Putamen (tissue), 1 donor: ENCODE measurements at places on chromosomes 3 and 15.
A peak's percentile ranks its signal among the peaks of the same experiment; 100 is the strongest.

GRCh38 chr3:50153782-50154475 is 1.2 kb upstream of the SEMA3F start:
- DNase-seq, result no peak

- no peak for DNase-seq
Measured at GRCh38 chr3:57085211-57085610, 24.7 kb downstream of the SPATA12 start.

DNA sequence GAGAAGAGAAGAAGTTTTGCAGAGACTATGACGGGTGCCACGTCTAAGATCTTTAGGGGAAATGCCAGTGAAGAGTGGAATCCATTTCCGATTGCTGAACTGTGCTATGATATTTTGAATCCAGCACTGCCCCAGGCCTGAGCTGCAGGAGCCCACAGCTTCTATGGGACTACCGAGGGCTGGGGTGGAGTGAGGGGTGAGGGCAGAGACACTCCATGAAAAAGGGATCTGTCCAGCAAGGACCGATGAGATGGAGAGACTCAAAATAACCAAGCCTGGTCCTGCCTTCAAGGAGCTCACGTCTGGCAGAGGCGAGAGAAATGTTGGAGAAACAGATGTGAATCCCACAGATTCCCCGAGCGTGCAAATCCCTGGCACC is 79.8 kb upstream of the MEF2A start:
- no peak for DNase-seq

GRCh38 chr15:32856753-32857152 is 138.9 kb downstream of the GREM1 start:
- no peak for DNase-seq

DNA sequence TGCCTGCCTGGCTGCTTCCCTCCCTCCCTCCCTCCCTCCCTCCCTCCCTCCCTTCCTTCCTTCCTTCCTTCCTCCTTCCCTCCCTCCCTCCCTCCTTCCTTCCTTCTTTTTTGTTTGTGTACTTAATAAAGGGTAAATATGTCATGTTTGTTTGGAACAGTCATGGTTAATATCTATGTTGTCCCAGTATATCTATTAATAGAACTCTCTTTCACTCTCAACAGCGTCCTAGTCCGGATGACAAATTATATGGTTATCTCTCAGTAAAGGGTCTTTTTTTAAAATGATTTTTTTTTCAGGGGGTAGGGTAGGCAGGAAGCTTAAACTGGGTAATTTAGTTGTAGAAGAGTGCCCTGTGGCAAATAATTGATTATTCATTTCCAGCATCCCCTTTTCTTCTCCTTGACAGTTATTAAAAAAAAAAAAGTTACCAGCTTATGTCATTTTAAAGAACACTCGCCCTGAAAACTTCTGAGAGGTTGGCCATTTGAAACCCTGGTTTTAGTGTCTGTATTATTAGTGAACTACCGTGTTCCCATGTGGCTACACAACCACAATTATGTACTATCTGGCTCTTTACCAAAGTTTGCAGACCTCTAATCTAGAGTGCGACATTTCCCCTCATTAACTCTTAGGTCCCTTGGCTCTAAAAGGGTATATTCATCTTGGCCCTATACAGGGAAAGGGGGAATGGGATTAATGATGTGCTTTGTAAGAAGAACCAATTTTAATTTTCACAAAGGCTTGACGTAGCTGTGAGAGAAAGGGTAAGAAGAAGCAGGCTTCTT is 13.7 kb downstream of the TAGLN3 start:
- DNase-seq, result no peak

GRCh38 chr15:100670505-100671021 is 68.2 kb downstream of the ASB7 start:
- no peak for DNase-seq

DNA sequence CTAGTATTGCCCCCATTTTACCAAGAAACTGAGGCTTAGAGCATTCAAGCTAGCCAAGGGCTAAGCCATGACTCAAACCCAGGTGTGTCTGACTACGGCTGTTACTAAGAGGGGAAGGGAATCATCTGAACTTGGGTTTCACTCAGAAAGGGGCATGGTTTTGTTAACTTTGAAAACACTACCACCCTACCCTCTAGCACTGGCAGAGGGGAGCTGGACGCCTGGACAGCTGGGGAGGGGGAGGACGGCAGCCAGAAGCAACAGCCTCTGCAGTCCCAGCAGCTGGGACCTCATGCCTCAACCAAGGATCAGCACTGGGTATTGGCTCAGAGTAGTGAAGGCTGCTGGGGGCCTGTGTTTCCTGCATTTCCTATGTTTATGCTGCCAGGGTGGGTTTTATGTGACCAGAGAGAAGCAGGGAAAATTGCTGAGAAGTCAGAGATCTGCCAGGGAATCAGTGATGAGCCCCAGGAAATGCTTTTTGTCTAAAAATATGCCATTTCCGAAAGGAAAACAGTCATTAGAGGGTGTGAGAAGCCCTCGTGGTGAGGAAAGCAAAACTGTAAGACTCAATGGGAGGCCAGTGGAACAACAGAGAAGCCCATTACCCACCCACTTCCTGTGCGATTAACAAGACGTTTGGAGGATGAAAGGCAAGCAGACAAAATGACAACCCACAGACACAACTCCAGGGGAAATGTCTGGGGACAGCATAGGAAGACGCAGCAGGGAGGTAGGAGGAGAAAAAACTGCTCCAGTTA is 41.2 kb downstream of the LIPC start:
- DNase-seq, result no peak

- DNase-seq, result no peak
Measured at GRCh38 chr3:155441506-155441905, 148.0 kb upstream of the STRIT1 start.

DNA sequence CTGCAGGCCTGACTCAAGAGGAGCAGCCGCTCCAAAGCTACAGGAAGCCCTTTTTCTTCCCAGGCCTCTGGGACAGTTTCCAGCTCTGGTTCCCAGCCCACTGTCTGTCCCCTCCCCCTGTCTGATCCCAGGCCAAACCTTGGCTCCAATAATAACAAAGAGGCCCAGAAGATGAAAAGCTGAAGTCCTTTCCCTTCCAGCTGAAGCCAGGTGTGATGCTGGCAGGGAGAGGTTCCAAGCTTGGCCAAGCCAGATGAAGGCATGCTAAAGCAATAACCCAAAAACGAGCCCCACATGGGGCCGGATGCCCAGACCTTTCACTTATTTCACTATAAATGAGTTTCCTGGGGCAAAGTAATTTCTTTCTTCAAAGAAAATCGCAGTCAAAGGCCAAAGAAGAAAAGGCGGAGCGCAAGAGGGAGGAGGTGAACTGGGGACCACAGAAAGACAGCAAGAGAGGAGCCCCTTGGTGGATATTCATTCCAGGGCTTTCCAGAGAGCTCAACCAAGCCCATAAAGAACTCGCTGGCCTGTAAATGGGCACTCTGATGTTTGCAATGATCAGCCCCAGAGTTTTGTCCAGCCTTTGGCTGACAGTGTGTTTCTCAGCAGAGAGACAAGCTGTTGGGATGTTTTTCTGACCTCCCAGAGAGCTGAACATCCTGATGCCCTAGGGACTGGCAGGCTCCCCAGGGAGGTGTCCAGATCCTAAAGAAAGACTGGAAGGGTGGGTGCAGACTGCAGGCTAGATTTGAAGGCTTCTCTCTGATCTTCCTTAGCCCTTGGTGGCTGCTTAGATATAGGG is 157.6 kb downstream of the UACA start:
- DNase-seq, result peak; percentile 78
